Left colon (tissue), 2 donors: ENCODE measurements at places on chromosomes 5 and 9. TPM values are rescaled to one million over a fixed set of nuclear protein-coding genes. Genes with fewer than 3 reads are reported as not detected.

DNA sequence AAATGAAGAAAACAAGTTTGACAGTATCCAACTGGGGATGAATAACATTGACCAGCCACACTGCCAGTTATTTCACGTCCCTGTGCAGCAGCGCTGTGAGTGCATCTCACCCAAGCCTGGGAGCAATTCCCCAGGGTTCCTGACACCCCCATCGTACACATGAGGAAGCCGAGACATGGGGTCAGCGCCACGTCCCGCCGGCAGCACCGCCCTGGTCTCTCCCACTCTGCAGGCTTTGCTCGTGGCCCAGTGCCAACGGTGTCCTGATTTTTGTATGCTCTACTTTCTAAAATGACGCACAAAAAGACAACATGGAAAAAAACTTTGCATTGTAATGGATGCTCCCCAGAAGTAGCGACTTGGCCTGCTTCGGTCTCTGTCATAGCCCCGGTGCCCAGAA lies 14.3 kb downstream of the GTF3C5 start:
- no peak for DNase-seq

DNA sequence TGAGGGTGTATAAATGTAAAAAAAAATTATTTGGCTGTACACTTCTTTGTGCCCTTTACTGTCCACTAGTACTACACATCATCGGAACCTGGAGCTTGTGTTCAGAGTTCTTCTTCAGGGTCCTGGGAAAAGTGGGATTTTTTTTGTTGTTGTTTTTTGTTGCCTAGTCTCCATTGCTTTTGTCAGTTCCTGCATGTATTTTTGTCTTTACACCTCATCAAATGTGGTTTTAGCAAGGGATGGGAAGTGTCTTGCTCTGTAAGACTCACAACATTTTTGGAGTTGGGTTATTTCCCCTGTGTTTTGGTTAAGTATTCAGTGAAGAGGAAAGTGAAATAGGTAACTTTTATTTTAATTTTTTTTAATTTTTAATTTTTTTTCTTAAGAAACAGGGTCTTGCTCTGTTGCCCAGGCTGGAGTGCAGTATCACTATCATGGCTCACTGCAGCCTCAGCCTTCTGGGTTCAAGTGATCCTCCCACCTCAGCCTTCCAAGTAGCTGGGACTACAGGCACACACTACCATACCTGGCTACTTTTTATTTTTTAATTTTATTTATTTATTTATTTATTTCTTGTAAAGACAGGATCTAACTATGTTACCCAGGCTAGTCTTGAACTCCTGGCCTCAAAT lies 40.7 kb downstream of the GARNL3 start:
- DNase-seq: no peak

- no peak for DNase-seq
These were observed 37.8 kb downstream of the EBF1 start for GRCh38 chr5:159061834-159062474.

DNA sequence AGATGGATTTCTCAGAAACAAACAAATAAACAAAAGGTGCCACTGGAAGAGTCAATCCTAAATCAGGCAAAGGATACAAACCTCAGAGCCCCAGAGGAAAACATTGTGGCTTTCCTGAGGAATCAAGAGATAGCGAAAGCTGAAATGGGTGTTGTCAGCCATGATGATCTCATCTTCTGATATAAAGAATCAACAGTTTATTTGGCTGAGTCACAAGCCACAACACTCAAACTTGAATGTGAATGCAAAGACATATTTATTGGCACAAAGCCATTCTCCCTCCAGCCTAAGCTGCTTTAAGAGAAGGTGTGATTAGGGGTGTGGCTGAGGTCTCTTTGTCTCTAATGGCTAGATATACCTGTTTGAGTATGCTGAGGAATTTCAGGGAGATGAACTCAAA lies 73.3 kb upstream of the NREP start:
- no peak for DNase-seq

DNA sequence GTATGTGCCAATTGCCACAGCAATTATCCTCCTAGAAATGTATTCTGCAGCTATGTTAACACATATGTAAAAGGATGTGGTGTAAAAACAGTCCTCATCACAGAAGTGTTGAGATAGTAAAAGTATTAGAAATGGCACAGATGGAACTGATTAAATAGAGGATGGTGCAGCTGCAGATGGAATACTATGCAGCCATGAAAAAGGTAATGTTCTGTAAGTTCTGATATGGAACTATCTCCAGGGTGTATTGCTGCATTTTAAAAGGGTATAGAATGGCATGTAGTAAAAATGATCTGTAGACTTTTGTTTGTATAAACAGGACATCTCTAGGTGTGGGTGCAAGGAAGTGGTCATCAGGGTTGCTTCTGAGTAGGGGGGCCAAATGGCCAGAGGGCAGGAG lies 63.0 kb upstream of the PHYKPL start:
- DNase-seq: no peak

DNA sequence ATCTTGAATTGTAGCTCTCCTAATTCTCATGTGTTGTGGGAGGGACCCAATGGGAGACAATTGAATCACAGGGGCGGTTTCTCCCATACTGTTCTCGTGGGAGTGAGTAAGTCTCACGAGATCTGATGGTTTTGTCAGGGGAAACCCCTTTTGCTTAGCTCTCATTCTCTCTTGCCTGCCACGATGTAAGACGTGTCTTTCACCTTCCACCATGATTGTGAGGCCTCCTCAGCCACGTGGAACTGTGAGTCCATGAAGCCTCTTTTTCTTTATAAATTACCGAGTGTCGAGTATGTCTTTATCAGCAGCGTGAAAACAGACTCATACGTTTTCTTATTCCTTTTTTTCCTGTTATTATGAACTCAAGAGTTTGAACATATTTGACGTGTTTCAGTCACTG lies 39.1 kb downstream of the RETREG1 start:
- DNase-seq: no peak

GRCh38 chr9:122059955-122060324 lies 33.2 kb downstream of the TTLL11 start:
- no peak for DNase-seq

Gene RFX3
- 8.4 TPM for total RNA-seq
